ENCODE measurements at places on chromosomes 5 and 9.

GRCh38 chr5:179731791-179732411, 721 bp upstream of the MAML1 start:
- DNase-seq = no peak

GRCh38 chr9:36276781-36277181, 18.5 kb upstream of the GNE start:
- DNase-seq = no peak

DNA sequence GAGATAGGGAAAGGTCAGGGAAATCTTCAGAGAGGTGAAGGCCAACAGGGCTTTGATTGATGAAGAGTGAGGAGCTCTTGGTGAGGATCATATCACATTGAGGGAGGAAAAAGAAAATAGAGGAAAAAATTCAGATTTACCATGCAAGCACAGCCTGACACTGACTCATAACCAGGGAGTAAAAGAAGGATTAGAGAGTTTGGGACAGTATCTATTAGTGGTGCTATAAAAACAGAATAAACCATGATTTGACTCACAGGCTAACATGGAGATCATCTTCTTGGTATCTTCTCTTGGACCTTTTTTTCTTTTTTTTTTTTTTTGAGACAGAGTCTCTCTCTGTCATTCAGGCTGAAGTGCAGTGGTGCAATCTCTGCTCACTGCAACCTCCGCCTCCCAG, 44.4 kb downstream of the MUSK start:
- no peak for DNase-seq

GRCh38 chr5:149860801-149861322, 83.7 kb downstream of the PDE6A start:
- DNase-seq = no peak

DNA sequence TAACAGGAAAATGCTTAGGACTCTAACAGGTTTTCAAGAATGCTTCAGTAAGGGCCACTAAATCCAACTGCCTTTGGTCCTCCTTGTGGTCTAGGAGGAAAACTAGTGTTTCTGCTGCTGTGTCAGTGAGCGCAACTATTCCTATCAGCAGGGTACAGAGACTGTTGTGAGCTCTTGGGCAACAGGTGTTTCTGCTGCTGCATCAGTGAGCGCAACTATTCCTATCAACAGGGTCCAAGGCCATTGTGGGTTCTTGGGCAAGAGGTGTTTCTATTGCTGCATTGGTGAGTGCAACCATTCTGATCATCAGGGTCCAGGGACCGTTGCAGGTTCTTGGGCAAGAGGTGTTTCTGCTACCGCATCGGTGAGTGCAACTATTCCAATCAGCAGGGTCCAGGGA, 256.3 kb downstream of the CDH10 start:
- DNase-seq = no peak

- no peak for DNase-seq
These were observed 249.2 kb upstream of the IRX4 start for GRCh38 chr5:2131826-2132496.

DNA sequence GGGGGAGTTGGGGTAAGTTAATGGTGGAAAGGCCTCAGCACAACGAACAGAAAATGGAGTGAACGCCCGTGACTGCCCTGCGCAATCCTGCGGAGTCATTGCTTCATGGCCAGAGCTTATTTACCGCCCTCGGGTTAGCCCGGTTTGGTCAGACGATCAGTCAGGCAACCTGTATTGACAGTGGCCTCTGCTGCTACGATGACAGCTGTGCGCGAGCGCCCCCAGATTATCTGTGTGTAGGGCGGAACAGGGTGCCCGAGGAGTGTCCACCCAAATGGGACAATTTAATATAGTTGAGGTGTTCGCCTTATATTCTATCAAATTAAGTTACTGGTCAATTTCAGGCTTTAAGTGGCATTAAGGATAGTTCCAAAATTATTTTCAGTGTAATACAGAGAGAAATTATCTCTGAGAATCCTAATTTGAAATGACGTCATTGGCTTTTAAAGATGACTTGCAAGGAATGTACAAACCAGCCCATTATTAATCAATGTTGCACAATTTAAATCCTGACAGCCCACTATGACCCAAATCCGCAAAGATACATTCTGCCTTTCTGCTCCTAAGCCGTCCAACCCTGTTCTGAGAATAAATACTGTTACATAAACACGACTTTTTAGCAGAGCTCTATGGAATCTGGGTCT, 879 bp upstream of the UBQLN1 start:
- peak; percentile 80 for DNase-seq

DNA sequence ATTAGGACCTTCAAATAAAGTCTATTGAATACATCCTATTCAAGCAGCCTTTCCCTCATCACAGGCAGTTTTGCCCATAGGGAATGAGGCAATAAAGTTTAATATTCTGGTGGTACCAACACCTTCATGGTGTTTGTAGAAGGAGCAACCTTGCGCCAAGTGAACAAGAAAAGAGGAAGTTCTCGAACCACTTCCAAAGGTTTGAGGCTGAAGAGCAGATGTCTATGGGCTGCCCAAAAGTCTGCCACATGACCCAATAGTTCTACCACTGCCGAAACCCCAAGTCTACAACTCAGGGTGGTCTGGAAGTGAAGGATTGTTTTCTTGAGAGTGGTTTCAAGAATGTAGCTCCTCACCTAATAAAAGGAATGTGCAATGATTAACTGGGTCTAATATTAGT, 123.1 kb downstream of the NPR3 start:
- DNase-seq = no peak

GRCh38 chr5:54226215-54226614, 84.2 kb downstream of the ARL15 start:
- DNase-seq = no peak
